ENCODE measurements at places on chromosomes 6 and 20.

DNA sequence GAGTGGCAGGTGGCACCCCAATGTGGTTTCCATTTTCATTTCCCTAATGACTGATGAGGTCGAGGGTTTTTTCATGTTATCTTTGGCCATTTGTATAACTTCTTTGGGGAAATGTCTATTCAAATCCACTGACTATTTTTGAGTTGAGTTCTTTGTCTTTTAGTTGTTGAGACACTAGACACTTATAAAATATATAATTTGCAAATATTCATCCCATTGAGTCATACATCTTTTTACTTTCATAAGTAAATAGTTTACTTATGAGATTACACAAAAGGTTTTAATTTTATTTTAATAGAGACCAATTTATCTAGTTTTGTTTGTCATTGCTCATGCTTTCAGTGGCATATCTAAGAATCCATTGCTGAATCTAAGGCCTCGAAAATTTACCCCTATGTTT lies 49.5 kb downstream of the THBS2 start:
- DNase-seq: no peak

DNA sequence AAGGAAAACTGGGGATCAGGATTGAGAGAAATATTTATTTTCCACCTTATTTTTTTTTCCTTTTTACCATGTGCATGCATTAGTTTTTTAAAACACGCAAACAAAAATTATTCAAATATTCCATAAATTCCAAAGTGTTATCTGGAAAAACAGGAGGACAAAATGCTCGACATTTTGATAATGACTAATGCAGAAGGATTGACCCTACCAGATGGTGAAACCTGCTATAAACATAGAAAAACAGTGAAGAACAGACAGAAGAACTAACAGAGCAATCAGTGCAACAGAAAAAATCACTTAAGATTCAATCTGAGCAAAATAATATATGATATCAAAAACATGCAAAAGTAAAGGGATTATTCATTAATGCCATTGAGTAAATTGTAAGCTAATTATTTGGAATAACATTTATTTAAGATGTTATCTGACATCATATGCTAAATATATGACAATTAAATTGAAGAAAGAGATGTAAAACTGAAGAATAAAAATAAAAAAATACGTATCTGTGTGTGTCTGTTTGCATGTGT lies 218.4 kb downstream of the LMBRD1 start:
- no peak for DNase-seq

DNA sequence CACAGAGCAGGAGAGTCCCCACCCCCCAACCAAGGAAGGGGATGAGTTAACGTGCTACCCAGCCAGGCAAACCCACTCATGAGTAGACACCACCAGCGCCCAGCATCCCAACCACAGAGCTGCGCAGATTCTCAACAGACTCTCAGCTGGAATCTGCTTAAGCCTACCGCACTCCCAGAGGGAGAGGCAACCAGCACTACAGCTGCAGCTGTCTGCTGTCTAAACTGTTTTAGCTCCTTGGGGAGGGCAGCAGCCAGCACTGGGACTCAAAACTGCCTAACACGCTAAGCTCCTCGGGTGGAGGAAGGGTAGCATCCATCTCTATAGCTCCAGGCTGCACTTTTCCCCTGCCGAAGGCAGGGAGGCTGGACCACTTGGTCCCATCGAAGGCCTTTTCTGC lies 539.8 kb downstream of the EPHA7 start:
- DNase-seq: no peak

- peak; percentile 80 for DNase-seq
These were observed 270.6 kb downstream of the PRL start for GRCh38 chr6:22026164-22026678.

DNA sequence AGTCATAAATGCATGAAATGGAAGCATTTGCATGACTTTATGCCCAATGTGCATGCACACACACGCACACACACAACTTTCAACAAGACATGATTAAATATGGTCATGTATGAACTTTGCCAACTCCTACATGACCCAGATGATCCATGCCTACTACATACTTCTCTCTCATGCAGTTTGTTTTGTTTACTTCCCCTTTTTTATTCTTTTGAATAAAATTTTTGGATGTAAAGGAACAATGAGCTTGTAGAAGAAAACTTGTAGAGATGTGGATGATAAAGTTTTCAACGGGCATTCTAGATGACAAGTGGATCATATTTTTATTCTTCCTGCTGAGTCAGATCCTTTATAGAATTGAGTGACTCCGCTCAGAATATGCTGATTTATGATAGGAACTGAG lies 50.8 kb upstream of the AIG1 start:
- DNase-seq: no peak

- no peak for DNase-seq
These were observed 185.2 kb upstream of the ARG1 start for GRCh38 chr6:131387562-131388447.

Data from NB4 (cell line).